ENCODE measurements at places on chromosomes 12 and 14.

DNA sequence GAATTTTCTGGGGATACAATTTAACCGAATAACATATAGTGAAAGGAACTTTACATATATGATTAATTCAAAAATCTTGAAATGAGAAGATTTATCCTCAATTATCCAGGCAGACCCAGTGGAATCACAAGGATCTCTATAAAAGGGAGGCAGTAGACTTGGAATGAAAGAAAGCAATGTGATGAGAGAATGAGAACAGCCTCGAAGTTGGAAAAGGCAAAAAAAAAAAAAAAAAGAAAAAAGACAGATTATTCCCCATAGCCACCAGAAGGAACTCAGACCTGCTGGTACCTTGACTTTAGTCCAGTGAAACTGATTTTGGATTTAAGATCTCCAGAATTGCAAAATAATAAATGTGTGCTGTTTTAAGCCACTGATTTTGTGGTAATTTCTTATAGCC is 416.3 kb upstream of the OR4E1 start:
- no peak for DNase-seq

- DNase-seq: no peak
These were observed 53.4 kb downstream of the OSBPL8 start for GRCh38 chr12:76506149-76506548.

GRCh38 chr12:123354600-123354999 is 10.0 kb downstream of the SBNO1 start:
- DNase-seq: no peak

DNA sequence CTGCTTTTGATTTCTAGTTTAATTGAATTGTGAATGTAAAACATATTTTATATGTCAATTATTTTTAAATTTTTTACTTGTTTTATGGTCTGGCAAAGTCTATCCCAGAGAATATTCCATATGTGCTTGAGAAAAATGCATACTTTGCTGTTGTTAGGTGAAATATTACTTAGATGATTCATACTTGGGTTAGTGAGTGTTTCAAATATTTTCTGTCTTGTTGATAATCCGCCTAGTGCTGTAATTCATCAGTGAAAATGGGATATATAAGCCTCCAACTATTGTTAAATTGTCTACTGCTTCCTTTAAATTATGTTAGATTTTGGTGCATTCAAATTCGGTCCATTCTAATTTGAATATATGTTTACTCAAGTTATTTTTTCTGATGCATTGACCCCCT is 395.5 kb downstream of the LRFN5 start:
- no peak for DNase-seq

DNA sequence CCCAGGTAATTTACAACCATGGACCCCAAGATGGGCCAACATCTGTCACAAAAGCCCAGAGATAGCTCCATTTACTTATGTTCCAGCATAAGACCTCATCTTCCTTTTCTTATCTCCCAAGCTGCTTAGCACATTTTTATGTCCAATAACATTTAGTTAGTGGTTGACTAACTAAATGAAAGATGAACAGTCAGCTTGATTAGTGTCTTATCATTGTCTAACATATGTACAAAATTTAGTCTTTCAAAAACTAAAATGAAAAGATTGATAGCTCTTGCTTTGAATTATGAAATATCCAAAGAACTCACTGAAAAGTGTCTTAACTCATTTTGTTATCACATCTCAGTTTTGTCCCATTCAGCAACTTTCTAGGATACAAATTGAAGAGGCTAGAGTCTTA is 163.1 kb upstream of the EGLN3 start:
- DNase-seq: no peak

GRCh38 chr12:121515615-121516014 is 65.2 kb downstream of the KDM2B start:
- no peak for DNase-seq

- DNase-seq: no peak
These were observed 34.0 kb upstream of the C2CD5 start for GRCh38 chr12:22578328-22578727.

- no peak for DNase-seq
These were observed 12.2 kb downstream of the TMTC2 start for GRCh38 chr12:82698708-82699564.

DNA sequence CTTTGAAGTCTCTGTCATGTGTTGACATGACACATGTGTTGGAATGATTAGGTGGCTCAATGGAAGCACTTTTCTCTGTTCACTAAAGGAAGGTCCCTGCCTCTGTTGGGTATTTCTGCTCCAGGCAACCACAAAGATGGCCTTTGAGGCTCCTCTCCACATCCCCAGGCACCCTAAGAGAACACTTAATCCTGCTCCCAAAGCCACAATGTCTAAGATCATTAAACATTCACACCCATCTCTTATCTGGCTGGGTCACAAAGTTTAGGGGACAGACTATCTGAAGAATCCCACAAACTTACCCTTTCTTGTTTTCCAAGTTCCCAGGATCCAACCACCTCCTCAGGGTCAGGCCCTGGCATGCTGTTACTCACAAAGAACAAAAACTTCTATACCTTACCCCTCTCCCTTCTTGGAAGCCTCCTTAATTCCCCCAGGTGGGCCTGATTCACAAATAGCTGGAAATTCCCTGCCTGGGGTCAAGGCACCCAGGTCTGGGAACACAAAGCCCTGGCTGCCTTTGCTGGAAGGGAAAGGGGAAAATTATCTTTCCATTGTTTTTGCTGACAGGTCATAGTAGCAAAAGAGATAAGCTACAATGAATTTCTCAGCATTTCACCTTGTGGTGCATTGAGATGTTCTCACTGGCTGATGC is 333.7 kb downstream of the PCNX1 start:
- DNase-seq: no peak

DNA sequence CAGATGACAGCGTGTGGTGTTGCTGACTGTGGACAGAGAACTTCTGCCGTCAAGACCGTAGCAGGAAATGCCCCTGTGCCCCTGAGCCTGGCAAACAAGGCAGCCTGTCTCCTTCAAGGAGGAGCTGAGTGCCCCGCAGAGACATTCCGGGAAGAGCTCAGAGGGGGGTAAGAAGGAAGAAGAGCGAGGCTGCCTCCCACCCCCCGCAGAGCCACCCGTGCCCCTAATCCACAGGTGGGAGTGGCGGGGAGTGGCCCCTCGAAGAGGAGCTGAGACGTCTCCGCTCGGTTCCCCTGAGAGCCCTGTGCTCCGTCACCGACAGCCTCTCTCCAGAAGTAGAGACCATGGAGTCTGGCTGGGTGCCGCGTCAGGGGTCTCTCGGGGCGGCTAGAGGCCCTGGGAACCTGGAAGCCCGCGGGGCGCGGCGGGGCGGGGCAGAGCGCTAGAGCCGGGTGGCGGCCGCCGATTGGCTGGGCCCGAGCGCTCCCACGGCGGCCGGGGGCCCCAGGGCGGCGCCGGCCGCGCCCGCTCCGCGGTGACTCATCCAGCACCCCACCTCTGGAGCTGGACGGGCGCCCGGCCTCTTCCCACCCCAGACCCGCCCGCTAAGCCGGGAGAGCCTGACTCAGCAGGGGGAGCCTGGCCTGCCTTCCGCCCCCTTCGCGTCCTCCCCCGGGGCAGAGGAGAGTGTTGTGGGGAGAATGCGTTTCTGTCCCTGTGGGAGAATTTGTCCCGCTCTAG is 25.2 kb upstream of the KRT78 start:
- no peak for DNase-seq

DNA sequence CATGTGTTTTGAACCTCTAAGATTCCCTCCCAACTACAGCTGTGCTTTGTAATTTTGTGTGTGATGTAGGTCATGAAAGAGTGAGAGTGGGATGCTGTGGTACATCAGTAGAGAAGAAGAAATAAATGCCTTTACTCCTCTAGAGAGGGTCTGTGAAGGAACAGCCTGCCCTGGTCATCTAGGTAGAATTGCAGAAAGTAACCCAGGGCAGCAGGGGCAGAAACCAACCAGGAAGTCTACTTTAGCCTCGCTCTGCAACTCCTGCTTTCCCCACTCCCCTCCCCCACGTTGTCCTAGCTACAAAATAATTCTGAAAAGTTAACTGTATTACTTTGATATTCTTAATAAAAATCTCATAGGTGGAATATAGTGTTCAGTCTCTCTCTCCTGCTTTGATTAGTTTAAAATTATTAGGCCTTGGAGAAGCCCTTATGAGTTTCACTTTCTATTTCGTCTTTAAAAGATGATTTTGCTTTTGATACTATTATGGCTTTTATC is 7.5 kb downstream of the TBK1 start:
- DNase-seq: peak; percentile 16

GRCh38 chr12:2644683-2645405 is 149.9 kb upstream of the FKBP4 start:
- DNase-seq: no peak

Measured in GM13976 (cell line).